ENCODE measurements at places on chromosomes 16 and 17.

- no peak for DNase-seq
These were observed 96.2 kb downstream of the RAP1GAP2 start for GRCh38 chr17:2892305-2892971.

DNA sequence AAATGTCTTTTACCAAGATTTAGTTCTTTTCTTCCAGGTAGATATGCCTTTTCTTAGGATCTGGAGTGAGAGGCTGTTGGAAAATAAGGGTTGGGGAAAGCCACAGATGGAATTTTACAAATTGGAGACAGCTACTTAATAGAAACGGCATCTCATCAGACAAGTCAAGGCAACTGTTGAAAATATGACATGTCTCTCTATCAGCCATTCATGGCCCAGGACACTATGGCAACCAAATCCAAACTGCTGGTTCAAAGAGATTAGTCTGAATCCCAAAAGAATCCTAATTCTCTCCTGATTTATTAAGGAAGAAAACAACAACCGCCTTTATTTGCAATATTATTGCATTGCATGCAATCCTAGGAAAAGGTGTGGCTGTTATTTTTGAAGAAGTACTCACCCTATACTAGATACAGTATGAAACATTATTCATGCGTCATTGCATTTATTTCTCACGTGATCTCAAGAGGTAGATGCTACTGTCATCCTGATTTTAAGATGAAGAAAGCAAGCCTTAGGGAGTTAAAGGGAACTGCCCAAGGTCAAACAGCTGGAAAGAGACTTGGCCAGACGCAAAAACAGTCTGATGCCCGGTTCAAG lies 12.6 kb upstream of the CEP20 start:
- DNase-seq: no peak

- no peak for DNase-seq
These were observed 31.9 kb upstream of the C16orf78 start for GRCh38 chr16:49341706-49342105.

GRCh38 chr17:50208611-50209061 lies 7.2 kb upstream of the COL1A1 start:
- DNase-seq: no peak

- DNase-seq: no peak
These were observed 65.0 kb downstream of the TBC1D16 start for GRCh38 chr17:79970576-79971068.

DNA sequence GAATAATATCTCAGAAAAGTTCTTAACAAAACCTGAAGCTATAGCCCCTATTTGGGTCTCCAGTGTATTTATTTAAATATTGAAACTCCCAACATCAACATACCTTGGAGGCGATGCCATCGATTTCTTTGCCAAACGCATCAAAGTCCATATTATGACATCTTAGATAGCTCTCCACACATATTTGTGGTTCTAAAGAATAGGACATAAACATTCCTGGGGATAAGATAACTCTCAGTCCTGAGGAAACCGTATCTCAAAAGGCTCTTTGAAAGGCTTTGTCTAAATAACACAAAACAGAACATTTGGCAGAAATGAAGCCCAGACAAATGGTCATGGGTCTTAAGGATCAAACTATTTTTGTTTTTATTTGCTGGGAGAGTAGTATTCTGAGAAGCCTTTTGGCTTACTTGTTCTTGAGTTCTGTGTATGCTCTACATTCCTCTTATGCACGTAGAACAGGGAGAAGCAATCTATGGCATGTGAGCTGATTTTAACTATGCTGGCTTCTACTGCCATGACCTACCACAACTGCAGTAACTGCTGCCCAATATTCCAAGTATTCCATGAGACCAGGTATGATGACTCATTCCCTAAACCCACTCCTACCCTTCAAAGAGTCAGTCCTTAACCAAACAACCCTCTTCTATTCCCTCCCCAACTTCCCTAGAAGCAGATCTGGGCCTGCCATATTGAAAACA lies 279.0 kb upstream of the ZFHX3 start:
- no peak for DNase-seq

DNA sequence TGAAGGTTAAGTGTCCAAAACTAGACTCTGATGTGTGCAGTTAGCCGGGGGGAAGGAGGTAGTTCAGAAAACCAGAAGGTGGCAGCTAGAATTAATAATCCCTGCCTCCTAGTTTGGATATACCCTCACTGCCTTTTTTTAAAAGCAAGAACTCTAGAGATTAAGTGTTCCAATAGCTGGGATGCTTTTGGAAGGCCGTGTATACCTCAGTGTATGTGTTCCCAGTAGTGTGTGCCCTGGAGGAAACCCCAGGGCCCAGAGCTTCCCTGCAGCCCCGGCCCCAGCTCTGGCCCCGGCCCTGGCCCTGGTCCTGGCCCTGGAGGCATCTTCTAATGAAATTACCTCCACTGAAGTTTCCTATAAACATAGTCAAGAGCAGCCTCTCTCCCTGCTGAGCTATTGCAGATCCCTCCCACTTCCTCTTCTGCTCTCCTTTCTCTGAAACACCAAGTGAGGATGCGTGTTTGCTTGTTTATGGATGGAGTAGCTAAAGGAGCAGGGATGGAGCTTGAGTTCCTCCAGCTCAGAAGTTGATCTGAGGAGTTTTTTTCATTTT lies 130.7 kb downstream of the PRKCA start:
- DNase-seq: no peak

DNA sequence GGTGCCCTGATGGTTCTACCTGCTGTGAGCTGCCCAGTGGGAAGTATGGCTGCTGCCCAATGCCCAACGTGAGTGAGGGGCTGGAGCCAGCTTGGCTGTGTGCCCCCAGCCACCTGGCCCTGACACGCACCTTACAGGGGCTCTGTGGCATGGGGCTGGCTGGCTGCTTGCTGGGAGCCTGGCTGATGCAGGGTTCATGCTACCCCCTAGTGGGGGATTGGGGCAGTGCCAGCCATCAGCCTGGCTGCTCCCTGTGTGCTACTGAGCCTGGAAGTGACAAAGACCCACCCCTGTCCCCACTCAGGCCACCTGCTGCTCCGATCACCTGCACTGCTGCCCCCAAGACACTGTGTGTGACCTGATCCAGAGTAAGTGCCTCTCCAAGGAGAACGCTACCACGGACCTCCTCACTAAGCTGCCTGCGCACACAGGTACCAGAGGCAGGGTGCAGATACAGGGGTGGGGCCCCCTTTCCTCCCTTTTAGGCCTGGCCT lies 5.7 kb downstream of the GRN start:
- no peak for DNase-seq

- DNase-seq: no peak
These were observed 602.0 kb upstream of the C16orf82 start for GRCh38 chr16:26464576-26465266.

- no peak for DNase-seq
These were observed 29.3 kb upstream of the SPACA3 start for GRCh38 chr17:32962320-32962711.

- no peak for DNase-seq
These were observed 74.4 kb downstream of the PCTP start for GRCh38 chr17:55825213-55825612.

DNA sequence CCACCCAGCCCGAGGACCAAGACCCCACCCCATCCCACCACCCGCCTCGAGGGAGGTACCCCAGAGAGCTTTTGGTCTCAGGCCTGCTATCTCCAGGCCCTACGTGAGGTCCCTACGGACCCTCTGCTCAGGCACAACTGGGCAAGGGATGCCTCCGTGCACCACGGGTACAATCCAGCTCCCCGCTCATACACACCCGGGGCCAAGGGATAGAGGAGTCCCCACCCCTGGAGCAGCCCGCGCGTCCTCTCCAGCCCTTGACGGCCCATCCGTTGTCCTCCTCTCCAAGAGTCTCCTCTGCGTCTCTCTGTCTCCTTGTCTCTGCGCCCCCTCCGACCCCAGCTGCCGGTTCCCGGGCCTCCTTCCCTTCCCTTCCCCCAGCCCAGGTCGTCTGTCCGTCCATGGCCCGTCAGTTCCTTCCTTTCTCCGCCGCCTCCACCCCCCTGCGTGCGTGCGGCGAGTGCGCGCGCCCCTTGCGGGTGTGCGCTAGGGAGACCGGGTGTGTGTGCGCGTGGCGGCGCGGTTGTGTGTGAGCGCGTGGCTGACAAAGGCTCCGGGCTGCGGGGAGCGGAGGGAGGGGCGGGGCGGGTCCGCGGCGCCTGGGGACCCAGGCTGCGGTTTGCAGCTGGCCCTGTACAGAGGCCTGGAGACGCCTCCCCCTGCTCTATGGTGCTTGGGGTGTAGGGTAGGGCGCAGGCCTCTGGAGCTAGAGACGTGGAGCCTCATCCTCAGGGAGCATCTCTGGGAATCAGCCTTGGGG lies 930 bp downstream of the SPNS2 start:
- no peak for DNase-seq

DNA sequence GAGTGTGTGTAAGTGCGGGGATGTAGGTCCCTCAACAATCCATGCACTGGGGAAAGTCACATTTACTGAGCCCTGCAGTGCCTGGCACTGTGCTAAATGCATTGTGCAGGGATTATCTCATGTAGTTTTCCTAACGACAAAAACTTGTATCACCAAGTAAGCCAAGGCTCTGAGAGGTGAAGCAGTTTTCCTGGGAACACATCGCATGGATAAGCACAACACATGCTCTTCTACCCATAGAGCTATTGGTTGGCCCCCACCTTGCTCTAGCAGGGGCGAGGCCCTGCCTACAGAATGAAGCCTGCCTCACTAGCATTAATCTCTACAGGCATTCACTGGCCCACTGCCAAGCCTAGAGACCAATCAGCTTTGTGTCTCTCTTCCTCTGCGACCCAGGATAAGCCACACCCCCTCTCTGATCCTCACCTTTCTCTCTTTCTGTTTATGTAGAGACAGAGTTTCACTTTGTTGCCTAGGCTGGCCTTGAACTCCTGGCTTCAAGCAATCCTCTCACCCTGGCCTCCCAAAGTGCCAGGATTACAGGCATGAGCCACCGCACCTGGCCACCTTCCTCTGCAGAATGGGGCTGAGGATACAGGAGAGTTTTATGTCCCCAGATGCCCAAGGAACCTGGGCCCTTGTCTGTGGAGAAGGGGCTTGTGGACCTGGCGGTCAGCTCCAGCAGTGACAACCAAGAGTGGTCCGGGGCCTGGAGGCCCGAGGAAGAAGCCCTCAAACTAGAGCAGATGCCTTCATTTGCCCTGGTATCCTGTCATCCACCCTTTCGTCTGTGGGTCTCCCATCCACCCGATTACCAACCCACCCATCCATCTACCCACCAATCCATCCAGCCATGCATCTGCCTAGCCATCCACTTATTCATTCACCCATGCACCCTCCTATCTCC lies 12.8 kb downstream of the CDH16 start:
- no peak for DNase-seq

DNA sequence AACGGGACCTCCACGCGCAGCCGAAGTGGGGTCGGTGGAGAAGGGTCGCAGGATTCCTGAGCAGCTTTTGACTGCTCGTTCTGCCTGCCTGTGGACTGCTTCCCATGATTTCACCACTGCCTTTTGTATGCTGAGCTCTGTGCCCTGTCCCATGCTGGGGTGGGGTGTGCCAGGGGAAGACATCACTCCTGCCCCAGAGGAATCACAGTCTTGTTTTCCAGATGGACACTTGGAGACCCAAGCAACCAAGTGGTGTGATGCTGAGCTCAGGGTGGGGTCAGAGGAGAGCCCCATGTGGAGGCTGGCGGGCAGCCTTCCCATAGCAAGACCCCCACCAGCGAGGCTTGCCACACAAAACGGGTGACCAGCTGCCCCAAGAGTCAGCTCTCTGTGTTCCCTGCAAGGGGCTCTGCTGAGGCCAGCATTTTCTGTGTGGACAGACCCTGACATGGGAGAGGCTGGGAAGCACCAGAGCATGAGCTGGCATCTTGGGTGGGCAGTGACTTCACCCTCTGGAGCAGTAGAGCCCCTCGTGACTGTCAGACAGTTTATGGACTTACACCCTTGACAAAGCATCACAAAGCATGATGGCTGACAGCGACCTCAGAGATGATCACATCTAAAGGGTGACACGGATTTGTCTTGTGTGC lies 111.9 kb downstream of the GNAO1 start:
- no peak for DNase-seq

GRCh38 chr16:1199347-1200013 lies 25.6 kb downstream of the TPSG1 start:
- DNase-seq: no peak

GRCh38 chr16:72470541-72470940 lies 298.6 kb upstream of the PMFBP1 start:
- no peak for DNase-seq

DNA sequence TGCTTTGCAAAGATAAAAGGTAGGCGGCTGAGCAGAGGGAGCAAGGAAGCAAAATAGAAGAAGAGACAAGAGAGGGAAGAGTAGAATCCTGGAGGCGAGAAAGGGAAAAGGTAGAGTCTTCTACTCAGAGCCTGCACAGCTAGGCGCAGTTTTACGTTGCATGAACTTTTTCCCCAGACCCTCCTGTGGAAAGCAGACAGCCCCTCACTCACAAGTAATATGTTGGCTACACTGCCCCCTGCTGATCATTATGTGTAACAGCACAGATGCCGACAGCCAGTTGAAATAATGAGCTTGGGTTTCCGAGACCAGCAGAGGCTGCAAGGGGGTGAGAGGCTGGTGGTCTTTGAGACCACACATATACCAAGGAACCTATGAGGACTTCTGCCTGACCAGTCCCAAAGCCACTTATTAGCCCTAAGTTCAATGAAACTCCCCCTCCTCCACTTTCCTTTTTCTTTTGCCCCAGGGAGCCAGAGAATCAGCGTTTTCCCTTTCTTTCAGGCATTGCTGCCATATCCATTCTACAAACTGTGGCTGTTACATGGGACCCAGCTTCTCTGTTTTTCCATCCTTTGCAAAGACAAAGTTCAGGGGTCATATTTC lies 22.5 kb upstream of the CMTR2 start:
- no peak for DNase-seq

- no peak for DNase-seq
These were observed 51.3 kb downstream of the HS3ST3B1 start for GRCh38 chr17:14352136-14352535.

GRCh38 chr16:62966626-62967025 lies 930.4 kb upstream of the CDH8 start:
- DNase-seq: no peak

DNA sequence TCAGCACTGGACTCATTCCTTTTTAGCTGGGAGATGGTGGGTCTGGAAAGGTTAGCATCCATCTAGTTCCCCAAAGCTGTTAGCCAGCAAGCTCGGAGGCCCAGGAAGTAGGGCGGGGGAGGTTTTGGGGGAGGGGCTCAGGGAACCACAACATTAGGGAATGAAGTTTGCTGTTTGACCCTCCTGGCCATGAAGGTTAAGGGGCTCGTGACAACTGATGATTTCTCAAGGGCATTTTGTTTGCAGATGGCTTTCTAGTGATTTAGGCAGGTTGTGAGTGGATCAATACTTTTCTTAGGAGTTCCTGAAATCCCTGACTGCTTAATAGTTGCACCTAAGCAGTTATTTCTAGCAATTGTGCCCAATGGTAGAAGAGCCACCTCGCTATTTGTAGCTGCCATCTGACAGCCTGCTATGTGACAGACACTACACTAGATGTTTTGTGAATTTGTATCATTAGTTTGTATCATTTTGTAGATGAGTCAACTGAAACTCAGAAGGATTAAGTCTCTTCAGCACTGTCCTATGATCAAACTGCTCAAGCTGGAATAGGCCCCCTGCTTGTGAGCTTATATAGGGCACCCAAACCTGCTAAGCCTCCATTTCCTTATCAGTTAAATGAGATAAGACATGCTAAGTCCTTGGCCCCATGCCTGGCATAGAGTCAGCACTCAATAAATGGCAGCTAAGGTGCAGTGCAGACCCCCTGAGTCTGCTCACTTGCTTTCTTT lies 146.4 kb downstream of the IRX3 start:
- no peak for DNase-seq

- no peak for DNase-seq
These were observed 239.9 kb upstream of the DYNLRB2 start for GRCh38 chr16:80300876-80301275.

GRCh38 chr16:77410449-77410848 lies 24.4 kb downstream of the ADAMTS18 start:
- DNase-seq: no peak

- DNase-seq: no peak
These were observed 28.8 kb downstream of the ZCCHC14 start for GRCh38 chr16:87463722-87464690.

All from GOT3 (cell line).